ENCODE measurements at places on chromosomes 6 and 20. TPM values are rescaled to one million over a fixed set of nuclear protein-coding genes. Genes with fewer than 3 reads are reported as not detected.

- DNase-seq, result no peak
Measured at GRCh38 chr20:48738399-48739304, 89.1 kb downstream of the PREX1 start.

DNA sequence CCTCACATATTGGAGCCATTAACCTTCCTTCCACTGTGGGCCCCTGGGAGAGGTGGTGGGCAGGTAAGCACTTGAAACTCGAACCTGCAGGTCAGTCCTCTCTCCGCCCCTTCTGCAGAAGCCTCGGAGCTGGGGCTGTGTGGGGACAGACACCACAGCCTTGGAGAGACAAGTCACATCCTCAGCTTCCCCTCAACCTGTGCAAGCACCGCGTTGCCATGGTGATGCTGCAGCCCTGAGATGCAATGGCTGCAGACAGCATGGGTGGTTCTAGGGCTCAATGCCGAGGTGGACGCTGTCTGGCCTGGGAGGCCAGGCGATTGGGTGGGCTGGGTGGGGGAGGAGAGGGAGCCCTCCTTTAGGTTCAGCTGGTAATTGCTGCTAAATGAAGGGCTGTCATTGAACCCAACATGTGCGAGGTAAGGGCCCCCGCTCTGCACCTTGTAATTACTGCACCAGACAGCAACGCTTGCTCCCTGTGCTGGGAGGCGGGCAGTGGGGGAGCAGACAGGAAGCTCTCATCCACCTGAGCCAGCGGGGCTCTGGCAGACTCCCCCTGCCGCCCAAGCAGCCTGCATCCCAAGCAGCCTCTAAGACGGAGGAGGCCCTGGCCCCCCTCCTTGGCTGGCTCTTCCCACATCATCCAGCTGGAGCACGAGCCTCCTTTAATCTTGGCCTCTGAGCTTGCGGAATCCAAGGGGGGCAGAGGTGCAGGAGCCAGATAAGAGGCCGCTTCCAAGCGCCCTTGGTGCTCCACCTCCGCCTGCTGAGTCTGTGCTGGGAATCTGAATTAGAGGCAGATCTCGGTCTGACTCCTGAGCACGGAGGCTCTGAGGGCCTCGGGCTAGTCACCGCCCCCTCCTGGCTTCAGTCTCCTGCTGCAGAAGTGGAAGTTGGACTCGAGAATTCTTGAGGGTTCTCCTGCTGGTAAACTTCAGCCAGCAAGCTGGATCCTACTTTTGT lies 39.8 kb upstream of the CDH22 start:
- no peak for DNase-seq

- DNase-seq, result peak; percentile 98
Measured at GRCh38 chr20:57993716-57994431, 234.6 kb downstream of the ANKRD60 start.

DNA sequence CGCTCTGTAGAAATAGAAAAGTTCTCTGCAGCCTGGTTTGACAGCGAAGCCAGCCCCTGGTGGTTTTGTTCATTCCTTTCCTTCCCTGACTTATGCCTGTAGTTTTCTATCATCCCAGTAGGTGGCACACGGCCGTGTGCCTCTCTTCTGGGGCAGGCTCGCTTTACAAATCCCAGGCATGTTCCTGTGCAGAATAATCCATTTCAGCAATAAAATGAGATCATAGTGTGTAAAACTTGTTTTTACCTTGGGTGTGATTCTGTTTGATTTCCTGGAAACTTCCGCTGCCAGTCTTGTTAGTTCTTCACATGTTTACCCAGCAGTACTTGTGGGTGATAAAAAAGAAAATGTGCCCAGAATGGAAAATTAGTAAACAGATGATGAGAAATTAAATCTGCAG lies 7.4 kb upstream of the INSM1 start:
- DNase-seq, result no peak

GRCh38 chr6:34664256-34664971 lies 32.2 kb downstream of the ILRUN start:
- peak; percentile 13 for DNase-seq

TMX4 gene
- total RNA-seq, result 8.1 TPM

ATP6V1G2 gene
- total RNA-seq, result 3.4 TPM

PSORS1C2 gene
- total RNA-seq, result not detected
